Urothelium cell line (cell line): ENCODE measurements at places on chromosomes 7 and 10.

DNA sequence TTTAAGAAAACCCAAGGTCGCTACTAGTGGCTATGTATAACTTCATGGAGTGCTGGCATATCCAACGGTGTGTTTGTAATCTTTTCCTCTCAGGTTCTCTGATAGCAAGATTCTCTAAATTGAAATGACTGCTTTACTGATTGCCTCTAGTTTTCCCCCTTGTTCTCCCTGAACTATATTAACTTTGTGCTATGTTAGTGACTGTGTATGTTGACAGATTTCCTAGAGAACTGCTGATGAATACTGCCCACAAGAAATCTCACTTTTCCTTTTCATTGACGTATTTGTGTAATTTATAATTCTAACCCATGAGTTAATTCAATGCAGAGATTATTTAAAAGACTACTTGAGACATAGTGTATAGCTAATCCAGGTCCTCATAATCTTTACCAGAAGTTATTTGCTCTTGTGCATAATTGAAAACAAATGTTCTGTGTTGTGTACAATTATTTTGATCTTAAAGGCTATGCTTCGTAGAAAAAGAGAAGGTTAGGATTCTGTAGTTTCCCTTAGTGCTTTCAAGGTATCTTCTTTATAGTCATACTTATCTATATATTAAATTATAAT lies 70.6 kb upstream of the GLCCI1 start:
- DNase-seq = no peak

DNA sequence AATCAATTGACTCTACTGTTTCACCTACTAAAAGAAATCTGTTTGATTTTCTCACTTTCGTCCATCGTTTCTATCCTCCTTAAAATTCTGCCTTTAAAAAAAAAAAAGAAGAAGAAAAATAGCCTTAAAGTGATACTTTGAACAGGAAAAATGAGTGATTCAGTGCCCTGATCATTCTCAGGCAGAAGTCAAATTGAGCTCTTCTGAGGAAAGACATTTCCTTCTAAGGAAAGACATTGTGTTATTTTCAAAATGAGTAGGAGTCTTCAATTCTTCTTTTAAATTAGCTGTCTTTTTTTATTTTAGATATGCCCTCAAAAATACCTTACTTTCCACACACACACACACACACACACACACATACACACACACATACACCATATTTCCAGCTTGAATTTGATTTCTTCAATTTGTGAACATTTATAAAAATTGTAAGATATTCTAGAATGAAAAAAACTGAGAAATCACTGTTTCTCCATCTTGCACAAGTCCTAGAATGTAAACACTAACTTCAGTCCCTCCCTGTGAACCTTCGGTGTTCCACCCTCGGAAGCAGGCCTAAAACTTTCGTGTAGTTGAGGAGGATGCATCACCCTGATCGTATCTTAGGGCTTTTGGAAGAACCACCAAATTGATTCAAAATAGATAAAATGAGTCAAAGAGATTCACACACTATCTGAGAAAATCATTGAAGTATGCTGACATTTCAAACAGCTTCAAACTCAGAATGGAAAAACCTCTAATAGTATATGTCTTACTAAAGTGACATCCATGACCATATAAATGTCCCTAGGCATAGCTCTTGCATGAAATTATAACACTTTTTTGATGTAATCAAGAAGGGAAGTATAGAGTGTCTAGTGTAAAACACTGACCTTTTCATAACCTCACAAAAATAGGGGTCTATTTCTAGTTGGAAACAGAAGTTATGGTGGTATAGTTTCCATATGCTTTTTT lies 270.8 kb downstream of the GATA3 start:
- DNase-seq = no peak

GRCh38 chr10:29977171-29977570 lies 82.2 kb downstream of the JCAD start:
- no peak for DNase-seq

GRCh38 chr10:36817898-36818297 lies 307.5 kb upstream of the ANKRD30A start:
- peak; percentile 6 for DNase-seq

DNA sequence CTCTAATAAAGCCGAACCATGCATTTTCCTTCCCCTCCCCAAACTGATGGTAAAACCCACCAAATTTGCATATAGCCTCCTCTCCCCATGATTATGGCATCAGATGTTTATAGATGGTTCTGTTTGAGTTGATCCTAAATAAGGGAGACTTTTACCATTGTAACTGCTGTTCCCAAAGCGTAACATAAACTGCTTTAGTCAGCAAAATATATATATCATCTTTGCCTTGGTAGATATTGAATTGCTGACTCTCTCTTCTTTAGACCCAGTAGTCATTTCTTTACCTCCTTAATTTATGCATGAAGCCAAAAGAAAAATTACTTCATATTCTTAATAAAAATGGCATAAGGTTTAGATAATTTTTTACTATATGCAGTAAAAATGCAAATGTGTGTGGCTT lies 86.2 kb upstream of the LRGUK start:
- no peak for DNase-seq

DNA sequence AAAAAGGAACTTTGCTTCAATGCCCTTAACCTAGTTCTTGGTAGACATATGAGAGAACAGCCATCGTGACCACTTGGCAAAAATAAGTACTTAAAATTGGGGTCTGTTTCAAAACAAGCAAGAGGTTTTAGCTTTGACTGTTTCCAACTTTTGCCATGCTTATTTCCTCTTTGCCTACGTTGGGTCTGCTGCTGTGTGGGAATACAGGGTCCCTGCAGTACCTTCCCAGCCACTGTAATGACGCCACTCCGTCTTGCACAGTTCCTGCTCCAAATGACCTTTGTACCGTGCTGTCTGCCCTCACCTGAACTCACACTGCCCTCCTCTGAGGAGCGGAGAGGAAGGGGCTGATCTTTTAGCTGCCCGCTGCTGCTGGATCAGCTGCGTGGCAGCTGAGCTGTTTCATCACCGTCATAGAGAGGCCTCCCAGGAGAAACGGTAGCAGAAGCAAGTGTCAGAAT lies 133.1 kb downstream of the MAPK8 start:
- DNase-seq = no peak

- DNase-seq = no peak
Observed at GRCh38 chr7:37820708-37821468, 27.5 kb upstream of the NME8 start.

DNA sequence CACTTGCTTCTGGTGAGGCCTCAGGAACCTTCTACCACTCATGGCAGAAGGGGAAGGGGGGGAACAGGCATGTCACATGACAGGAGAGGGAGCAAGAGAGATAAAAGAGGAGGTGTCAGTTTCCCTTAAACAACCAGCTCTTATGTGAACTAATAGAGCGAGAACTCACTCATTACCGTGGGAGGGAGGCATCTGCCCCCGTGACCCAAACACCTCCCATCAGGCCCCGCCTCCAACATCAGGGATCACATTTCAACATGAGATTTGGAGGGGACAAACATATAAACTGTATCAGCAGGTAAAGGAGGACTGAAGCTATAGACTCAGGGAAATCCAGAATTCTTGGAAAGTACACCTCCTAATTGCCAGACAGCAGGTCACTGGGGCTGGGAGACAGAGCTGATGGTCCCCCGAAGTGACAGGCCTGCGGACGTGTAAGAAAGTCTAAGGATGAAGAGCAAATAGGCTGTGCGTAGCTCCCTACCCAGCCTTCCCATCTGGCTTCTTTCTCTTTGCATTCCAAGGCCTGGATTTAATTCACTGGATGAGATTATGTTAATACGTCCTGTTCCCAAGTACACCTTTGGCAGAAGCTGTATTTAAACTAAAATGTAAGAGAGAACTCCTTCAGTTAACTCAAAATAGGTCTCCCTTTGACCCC lies 186.7 kb upstream of the LYZL2 start:
- no peak for DNase-seq

DNA sequence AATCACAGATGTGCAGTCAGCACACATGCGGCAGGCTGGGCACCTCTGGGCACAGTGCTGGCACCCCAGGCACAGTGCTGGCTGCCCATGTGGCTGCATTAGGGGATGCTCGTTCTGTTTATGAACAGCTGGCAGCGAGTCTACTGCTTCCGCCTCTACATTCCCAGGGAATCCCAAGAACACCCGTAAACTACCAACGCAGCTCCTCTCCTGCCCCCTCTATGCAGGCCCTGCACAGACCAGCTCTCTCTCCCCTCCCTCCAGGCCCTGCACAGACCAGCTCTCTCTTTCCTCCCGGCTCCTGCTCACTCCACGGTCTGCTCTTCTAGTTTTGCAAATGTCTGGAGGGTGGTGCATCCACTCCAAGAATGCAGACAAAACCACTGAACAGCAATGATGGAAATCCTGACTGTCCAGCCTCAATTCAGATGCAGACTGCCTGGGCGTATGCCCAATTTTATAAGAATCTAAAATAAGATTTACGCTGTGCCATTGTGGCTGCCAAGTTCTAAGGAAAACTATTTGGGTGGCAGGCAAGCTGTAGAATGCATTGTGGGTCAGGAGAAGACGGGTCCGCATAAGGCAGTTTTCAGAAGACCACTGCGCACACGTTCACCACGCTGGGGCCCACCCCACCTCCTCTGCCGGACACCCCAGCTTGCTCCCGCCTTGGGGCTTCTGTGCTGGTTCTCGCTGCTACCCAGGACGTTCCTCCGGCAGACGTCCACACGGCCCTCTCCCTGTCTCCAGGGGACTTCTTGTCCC lies 234.6 kb downstream of the ZMYND11 start:
- DNase-seq = peak; percentile 6

GRCh38 chr10:63396133-63396761 lies 69.5 kb downstream of the JMJD1C start:
- DNase-seq = no peak

GRCh38 chr10:87700031-87700796 lies 40.5 kb downstream of the PAPSS2 start:
- DNase-seq = no peak

DNA sequence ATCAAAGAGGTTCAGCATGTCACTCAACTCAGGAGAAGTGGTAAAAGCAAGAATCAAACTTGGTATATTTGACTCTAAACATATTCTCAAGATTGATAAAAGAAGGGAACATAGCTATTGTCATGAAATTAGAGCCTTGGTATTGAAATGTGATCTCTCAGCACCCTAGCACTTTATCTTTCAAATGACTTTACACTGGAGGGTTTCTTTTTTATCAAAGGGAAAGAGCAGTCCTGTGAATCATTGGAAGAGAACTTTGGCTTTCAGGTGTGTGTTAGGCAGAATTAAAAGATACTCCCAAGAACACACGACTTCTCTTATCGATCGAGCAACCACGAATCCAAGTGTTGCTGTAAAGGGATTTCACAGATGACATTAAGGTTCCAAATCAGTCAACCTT lies 54.4 kb downstream of the PTN start:
- DNase-seq = no peak

- DNase-seq = no peak
Observed at GRCh38 chr10:112741830-112742402, 208.1 kb upstream of the TCF7L2 start.

GRCh38 chr10:4344492-4344994 lies 481.5 kb upstream of the AKR1E2 start:
- DNase-seq = peak; percentile 78

DNA sequence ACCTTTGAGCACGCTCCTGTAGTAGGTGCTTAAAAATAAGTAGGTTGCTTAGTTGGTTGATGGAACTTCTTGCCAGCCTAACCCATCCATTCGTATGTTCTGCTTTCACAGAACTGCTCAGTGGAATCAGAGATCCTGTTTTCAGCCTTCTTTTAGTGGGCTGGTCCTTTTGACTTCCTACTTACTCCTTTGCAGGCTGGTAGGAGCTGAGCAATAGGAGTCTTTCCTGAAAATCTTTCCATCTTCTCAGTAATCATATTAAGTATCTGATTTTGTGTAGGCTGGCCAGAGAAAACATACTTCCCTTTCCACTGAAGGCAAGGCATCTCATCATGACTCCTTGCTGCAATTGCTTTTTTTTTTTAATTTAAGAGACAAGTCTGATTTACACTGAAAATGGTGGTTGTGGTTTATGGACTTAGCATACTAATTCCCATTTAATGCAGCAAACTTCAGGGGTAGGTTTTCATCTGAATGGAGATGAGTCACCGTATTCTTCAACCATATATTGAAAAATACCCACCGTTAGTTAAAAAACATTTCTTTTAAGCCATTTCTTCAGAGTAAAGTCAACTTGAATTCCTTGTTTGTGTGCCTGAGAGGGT lies 208.0 kb downstream of the ZNF365 start:
- DNase-seq = no peak

DNA sequence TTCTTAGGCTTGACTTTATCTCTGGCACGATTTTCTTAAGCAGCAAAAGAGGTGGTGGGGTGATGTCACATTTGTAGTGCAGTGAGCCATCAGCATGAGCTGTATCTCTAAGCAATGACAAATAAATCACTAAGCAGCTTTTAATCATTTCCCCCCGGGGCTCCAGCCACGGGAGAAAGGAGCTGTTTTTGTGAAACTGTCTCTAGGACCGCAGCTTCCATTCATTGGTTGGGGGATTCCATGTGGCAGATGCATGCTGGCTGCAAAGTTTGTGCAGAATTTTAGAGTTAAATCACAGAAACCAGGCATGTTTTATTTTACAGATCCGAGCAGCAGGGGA lies 464 bp downstream of the KIAA1217 start:
- DNase-seq = no peak

- no peak for DNase-seq
Observed at GRCh38 chr7:90701021-90701420, 104.9 kb downstream of the CDK14 start.

DNA sequence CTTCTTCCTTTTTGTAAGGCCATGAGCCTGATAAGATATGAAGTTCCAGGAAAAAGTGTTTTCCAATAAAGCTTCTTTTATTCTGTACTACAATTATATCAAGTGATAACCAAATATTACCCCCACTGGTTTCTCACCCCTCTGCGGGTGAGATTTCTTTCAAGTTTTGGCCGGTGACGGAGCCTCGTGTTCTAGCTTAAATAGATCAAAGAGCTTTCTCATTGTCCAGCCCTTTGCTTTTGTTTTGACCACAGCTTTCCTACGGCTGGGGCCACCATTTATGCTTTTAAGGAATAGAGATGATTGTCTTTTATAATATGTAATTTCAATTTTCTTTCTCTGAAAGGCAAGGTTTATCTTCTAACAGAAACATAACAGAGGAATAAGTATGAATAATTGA lies 196.7 kb upstream of the MTPN start:
- no peak for DNase-seq

GRCh38 chr7:1181640-1182039 lies 21.6 kb upstream of the ZFAND2A start:
- no peak for DNase-seq

- DNase-seq = no peak
Observed at GRCh38 chr10:35933940-35934641, 292.0 kb upstream of the FZD8 start.

DNA sequence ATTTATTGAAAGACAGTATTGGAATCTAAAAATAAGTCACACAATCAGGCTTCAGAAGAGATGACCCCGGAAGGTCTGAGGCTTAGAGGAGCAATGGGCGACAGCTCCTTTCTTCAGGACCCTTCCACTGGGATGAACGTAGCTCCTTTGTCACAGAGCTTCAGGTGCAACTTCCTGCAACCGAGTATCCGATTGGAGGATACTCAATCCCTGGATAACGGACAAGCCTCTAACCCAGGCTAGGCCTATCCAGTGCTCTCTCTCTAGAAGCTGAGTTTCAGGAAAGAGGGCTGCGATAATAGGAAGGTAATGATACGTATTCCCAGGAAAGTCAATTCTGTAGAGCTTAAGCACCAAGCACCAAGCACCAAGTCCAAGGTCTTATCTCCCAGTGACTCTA lies 349.4 kb upstream of the NPSR1 start:
- no peak for DNase-seq
